ENCODE measurements at places on chromosomes 6 and 20. TPM values are rescaled to one million over a fixed set of nuclear protein-coding genes. Genes with fewer than 3 reads are reported as not detected.

WFDC10B gene
- not detected for total RNA-seq

BACH2 gene
- 0.30 TPM for total RNA-seq

OLIG3 gene
- total RNA-seq, result not detected

YTHDF1 gene
- 21.7 TPM for total RNA-seq

CST5 gene
- not detected for total RNA-seq
